ENCODE measurements at places on chromosomes 6 and 20.

DNA sequence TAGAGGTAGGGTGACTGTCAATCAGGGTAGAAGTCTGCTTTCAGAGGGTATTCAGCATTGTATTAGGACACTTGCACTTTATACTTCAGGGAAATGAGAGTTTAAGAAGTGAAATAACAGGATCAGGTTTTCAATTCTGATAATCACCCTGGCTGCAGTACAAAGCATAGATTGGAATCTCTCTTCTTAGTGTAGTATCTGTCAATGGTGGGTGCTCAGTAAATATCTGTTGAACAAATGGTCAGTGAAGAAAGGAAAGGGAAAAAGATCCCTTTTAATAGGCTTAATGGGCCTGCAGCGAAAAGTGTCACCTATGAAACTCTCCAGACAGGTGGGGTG is 18.7 kb downstream of the TUBB2B start:
- DNase-seq: no peak

DNA sequence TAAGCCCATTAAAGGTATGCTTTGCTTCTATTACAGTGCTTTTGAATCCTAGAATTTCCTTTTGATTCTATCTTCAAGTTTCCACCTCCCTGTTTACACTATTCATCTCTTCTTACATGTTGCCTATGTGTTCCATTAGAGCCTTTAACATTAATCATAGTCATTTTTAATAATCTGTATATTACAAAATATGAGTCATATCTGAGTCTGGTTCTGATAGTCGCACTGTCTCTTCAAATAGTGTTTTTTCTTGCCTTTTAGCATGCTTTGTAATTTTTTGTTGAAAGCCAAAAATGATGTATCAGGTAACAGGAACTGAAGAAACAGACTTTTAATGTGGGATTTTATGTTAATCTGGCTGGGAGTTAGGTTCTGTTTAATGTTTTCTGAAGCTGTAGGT is 68.4 kb downstream of the DNAAF9 start:
- DNase-seq: no peak

- no peak for DNase-seq
Observed at GRCh38 chr6:149150801-149151398, 166.6 kb upstream of the TAB2 start.

DNA sequence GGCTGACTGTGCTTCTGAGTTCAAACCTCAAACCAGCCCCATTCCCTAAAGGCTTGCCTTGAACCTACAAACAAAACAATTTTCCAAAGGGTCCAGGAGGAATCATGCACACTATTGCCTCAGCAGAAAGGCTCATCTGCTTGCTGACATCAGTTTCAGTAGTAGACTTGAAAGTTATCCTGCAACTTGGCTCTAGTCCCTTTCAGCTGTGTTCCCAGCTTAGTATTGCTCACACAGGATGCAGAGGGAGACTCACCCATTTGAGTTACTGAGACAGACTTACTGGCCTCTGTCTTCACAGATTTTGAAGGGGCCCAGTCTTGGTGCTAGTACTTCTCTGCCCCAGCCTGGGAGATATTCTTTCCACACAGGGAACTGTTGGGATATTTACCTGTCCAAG is 38.5 kb upstream of the TFB1M start:
- DNase-seq: no peak

DNA sequence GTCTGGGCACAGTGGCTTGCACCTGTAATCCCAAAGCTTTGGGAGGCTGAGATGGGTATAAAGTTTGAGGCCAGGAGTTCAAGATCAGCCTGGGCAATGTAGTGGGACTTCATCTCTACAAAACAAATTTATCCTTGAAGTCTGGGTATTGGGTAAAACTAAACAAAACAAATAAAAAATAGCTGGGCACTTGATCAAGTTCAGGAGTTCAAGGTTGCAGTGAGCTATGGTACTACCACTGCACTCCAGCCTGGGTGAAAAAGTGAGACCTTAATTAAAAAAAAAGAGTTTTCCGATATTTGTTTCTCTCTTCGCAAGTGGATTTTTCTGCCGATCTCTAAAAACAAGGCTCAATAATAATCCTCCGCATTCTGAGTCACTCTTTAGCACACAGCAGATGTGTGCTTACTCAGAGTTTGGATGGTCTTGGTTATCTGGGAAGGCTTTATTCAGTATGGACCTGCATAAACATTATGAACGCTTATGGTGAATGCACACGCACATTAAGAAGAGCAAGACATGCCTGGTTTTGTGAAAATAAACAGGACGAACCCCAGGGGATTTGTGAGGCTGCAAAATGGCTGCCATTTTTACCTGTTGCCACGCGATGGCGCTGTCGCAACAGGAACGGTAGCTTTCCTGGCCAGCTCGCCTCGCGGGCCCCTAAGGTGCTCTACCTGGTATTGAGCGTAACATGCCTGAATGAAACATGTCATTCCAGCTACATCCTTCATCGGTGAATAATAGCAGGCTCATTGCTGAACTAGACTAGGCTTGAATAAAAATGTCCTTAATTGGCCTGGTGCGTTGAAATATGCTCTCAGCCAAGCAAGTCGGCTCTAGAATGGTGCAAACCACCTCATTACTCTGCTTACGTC is 6.0 kb downstream of the OPN5 start:
- DNase-seq: peak; percentile 26

All from activated CD4-positive, alpha-beta T cell treated with anti-CD3 and anti-CD28 coated beads for 1 hour (primary cell).